ENCODE measurements at places on chromosomes 11 and 22.

DNA sequence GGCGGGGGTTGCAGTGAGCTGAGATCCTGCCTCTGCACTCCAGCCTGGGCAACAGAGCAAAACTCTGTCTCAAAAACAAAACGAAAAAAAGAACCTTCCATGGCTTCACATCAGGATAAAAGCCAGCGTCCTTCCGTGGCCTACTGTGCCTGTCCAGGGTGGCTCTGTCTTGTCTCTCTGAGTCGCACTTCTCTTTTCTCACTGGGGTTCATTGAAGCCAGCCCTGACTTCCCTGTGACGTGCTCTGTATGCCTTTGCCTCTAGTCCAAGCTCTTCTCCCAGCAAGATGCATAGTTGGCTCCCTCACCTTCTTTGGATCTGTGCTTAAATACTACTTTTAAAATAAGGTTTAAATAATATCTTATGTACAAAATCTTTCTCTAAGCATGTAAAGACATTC lies 11.6 kb downstream of the ATXN10 start:
- no peaks in the 10 kb centered on the region for H3K36me3 ChIP-seq
- no peaks in the 10 kb centered on the region for H3K4me1 ChIP-seq
- H3K4me3 ChIP-seq = no peak overlapping the region
- H3K27me3 ChIP-seq = no peaks in the 10 kb centered on the region
- no peak for DNase-seq

DNA sequence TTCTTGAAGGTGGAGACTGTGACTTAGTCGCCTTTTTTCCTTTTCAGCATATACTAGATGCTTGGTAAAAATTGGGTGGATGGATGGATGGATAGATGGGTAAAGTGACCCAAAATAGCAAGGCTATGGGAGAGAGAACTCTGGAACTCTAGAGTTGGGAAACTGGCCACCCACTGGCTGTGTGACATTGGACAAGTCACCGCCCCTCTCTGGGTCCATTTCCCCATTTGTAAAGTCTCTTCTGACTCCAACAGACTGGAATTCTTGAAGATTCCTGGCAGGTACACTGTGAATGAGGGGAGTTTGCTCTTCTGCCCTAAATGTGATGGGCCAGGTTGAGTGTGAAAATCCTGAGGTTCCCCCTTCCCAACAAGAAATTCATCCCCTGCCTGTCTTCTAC lies 8.0 kb downstream of the TKFC start:
- DNase-seq = no peak
- H3K4me1 ChIP-seq = no peaks in the 10 kb centered on the region
- no peaks in the 10 kb centered on the region for H3K36me3 ChIP-seq

DNA sequence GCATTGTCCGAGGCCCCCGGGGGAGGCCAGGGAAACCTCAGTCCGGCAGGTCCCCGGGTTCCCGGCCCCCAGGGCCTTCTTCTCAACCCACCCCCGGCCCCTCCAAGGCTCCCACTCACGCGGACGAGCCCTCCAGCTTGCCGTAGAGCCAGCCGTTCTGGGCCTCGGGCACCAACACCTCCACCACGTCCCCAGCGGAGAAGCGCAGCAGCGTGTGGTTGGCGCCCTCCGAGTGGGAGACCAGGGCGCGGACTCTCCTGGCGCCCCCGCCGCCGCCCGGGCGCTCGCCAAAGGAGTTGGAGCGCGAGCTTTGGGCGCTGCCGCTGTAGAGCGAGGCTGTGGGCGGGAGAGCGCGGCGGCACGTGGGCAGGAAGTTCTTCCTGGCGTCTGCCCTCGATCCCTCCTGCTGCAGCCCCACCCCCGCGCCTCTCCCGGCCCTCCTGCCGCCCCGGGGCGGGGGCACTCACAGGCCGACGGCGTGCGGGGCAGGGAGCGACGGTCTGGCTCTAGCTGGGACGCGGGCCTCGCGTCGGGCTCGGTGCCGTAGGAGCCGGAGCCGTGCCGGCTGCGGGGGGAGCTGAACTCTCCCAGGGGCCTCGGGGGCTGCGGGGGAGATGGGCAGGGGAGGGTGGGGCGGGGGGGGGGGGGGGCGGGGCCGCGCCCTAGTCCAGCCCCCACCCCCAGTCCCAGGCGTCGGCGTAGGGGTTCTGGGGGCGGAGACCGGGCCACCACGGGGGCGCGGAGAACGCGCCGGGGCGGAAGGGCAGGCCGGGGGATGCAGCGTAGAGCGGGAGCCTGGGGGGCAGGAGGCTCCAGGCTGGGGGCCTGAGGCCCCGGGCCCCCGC lies 4.9 kb upstream of the SLC16A8 start:
- no peaks in the 10 kb centered on the region for H3K4me1 ChIP-seq
- no peak for DNase-seq
- H3K27me3 ChIP-seq = no peaks in the 10 kb centered on the region
- no peaks in the 10 kb centered on the region for H3K36me3 ChIP-seq
- no peak overlapping the region for H3K4me3 ChIP-seq
- no peak overlapping the region for H3K27ac ChIP-seq

GRCh38 chr11:102435688-102436087 lies 16.9 kb downstream of the TMEM123 start:
- H3K36me3 ChIP-seq = no peaks in the 10 kb centered on the region
- H3K27ac ChIP-seq = no peak overlapping the region
- no peaks in the 10 kb centered on the region for H3K4me1 ChIP-seq
- no peaks in the 10 kb centered on the region for H3K27me3 ChIP-seq
- H3K4me3 ChIP-seq = no peak overlapping the region

DNA sequence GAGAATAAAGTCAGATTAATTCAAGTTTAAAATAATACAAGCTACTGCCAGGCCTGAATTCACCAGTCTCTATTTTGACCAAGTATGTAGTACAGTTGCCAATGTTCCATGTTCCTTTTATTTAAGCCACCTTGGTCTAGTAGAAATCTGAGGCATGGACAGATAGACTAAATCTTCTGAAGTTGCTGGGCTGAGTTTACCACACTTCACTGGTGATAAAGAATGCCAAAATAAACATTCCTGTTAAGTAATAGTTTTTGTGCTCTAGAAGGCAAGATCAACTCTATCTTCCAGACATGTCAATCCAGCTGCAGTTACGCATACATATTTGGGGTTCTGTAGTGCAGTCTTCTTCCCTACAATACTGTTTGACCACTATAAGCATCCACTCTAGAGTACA lies 83.9 kb upstream of the C11orf87 start:
- H3K27me3 ChIP-seq = no peaks in the 10 kb centered on the region
- H3K27ac ChIP-seq = no peak overlapping the region
- DNase-seq = no peak
- no peaks in the 10 kb centered on the region for H3K4me1 ChIP-seq
- no peak overlapping the region for H3K4me3 ChIP-seq

- H3K4me1 ChIP-seq = no peaks in the 10 kb centered on the region
- no peaks in the 10 kb centered on the region for H3K27me3 ChIP-seq
- DNase-seq = no peak
- no peaks in the 10 kb centered on the region for H3K36me3 ChIP-seq
Observed at GRCh38 chr11:26027887-26028286, 304.0 kb upstream of the ANO3 start.
